Bone marrow (tissue), 2 donors: ENCODE measurements at places on chromosomes 4 and X.

DNA sequence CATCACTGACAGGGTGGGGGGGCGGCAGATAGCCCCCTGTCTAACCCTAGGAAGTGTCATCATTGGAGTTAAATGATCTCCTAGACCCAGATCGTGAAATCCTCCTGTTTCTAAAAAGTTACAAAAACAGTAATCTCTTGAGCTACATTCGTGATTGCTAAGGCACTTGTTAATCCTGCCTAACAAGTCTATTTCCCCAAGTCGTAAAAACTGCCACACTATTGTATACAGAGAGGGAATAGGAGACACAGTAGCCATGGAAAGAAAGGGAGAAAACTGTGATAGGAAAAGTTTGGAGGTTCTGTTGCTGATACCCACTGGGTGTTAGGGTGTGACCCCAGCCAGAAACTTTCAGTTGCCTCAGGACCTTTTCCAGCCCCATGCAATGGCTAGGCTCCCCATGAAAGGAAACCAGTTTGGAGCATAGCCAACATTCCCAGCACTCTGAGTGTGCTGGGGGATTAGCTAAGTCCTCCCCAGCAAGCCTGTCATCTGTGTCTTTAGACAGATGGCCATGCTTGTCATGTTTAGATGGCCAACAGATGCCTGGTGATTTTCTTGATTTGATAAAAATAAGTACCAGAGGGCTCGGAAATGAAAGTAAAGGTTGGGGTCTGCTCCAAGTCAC, 63.3 kb upstream of the ANXA10 start:
- no peak for DNase-seq

DNA sequence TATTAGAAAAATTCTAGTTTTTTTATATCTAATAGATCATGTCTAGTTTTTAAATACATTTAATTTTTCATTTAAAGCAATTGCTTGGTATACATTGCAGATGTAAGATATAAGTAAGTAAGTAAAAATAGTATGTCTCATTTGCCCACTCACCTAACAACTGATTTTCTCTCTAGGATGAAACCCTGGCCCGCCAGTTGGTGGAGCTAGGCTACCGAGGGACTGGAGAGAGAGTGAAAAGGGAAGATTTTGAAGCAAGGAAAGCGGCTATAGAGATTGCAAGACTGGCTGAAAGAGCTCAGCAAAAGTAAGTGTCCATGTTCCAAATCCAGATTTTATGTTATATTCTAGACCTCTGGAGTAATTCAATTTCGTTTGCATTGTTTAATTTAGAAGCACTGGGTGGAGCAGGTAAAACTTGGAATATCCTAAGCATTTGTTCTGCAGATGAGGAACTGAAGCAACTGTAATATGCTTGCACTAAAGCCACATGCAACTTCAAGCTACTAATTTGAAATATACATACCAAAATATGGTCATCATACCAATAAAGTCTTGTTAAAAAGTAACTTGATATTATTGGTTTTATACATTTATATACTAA, 27.1 kb downstream of the CFAP299 start:
- no peak for DNase-seq

- DNase-seq = no peak
Measured at GRCh38 chrX:123222920-123223319, 38.8 kb downstream of the GRIA3 start.

DNA sequence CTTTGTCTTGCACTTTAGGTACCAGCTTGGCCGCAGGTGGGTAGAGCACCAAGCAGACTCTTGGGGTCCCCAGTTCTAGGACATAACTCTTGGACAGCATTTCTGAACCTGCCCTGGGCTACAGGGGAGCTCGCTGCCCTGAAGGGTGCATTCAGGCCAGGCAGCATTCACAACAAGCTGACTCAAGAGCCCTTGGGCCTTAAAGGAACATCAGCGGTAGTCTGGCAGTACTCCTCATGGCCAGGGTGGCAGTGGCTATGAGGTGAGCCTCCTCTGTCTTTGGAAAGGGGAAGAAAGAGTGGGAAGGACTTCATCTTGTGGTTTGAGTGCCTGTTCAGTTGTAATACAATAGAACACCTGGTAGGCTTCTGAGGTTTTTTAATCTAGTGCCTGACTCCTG, 24.8 kb upstream of the SMARCA5 start:
- DNase-seq = no peak

DNA sequence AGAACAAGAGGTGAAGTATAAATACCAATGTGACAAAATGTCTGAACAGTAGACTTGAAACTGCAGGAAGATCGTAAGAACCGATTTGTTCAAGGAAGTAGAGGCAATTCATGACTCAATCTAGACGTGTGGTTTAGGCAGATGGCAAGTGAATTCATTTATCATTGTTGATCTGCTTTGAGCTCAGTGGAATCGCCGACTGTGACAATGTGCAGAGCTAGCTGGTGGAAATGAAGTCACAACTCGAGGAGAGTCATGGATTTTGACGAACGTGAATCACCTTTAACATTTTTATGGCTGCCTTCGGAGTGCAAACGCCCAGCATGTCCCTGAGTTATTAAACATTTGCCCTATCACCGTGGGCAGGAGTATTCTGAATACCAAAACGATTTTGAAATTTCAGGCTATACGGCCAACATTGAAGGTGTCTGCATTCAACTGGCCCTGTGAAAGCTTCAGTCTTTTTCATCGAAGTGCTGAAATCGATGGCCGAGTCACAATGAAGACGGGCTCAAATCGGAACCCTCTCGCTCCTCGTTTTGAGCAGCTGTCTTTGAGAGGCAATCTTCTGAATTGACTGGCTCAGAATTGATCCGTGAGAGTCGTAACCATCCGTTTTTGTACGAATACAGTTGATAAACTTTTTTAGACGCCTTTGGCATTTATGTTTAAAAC, 689 bp upstream of the OGT start:
- peak; percentile 1 for DNase-seq

GRCh38 chr4:21947791-21948346, 703 bp downstream of the KCNIP4 start:
- DNase-seq = no peak

GRCh38 chrX:53438174-53438831, 4.1 kb upstream of the HSD17B10 start:
- DNase-seq = no peak

- DNase-seq = no peak
Measured at GRCh38 chrX:26918631-26919030, 544.5 kb downstream of the PPP4R3C start.

- DNase-seq = no peak
Measured at GRCh38 chr4:1738410-1738809, 17.1 kb downstream of the TACC3 start.

GRCh38 chr4:112881842-112882241, 167.6 kb upstream of the ANK2 start:
- DNase-seq = no peak

- no peak for DNase-seq
Measured at GRCh38 chr4:89572224-89572858, 264.6 kb downstream of the SNCA start.
